ENCODE measurements at places on chromosomes 7 and 10.

- no peak for DNase-seq
These were observed 2.1 kb upstream of the AGR3 start for GRCh38 chr7:16883918-16884317.

DNA sequence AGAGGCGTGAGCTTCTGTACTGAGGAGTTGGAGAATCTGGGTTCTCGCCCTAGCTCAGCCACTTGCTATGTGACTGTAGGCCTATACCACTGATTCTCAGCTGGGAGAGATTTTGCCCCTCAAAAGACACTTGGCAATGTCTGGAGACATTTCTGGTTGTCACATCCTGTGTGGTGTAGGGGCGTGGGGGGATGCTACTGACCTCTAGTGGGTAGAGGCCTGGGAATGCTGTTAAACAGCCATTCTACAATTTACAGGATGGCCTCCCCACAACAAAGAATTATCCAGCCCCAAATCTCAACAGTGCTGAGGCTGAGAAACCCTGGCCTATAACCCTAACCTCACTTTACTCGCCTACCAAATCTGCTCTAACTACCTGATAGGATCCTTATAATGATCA, 58.8 kb upstream of the GAD2 start:
- no peak for DNase-seq

GRCh38 chr10:51915031-51915542, 215.7 kb upstream of the CSTF2T start:
- DNase-seq: no peak

- DNase-seq: no peak
These were observed 17.0 kb upstream of the IFRD1 start for GRCh38 chr7:112433289-112433688.

DNA sequence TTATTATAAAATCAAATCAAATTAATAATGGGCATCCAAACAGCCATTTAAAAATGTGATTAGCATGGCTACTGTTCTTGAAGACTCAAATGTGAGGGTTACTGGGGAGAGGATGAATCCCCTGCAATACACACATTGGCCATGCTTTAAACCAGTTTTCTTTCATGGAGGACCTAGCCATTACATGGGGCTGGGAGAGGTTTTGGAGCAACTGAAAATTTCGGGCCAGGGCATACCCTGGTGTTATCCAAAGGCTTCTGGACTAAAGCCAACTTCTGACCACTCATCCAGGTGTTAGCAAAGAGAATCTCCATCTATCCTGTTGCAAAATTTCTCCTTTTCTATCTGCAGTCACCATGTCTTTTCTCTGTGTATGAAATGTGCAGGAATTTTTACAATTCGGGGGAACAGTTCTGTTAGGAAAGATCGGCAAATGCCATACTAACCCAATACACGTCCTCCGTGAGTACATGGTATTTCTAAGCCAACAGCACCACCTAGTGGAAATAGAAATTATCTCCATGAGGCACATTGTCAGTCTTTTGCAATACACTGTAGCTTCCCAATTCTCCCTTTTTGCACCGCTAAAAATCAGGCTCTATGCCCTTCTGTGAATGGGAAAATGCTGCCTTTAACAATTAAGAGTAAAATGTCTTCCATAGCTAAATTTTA, 47.0 kb upstream of the ZNF107 start:
- no peak for DNase-seq

GRCh38 chr10:69716711-69717560, 84.8 kb upstream of the COL13A1 start:
- peak; percentile 35 for DNase-seq

DNA sequence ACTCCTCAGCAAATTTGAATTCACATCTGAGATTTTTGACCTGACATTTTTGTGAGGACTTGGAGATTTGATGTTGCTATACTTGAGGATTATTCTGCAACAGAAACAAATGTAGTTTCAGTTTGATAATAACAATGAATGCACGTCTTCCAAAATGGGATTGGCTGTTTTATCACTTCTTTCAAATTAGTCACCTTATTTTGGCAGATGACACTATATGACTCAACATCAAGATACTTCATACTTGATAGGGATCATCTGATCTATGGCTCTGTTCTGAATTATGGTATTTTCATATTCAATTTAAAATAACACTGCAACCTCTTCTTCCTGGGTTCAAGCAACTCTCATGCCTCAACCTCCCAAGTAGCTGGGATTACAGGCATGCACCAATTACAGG, 24.2 kb downstream of the ARL5B start:
- no peak for DNase-seq

DNA sequence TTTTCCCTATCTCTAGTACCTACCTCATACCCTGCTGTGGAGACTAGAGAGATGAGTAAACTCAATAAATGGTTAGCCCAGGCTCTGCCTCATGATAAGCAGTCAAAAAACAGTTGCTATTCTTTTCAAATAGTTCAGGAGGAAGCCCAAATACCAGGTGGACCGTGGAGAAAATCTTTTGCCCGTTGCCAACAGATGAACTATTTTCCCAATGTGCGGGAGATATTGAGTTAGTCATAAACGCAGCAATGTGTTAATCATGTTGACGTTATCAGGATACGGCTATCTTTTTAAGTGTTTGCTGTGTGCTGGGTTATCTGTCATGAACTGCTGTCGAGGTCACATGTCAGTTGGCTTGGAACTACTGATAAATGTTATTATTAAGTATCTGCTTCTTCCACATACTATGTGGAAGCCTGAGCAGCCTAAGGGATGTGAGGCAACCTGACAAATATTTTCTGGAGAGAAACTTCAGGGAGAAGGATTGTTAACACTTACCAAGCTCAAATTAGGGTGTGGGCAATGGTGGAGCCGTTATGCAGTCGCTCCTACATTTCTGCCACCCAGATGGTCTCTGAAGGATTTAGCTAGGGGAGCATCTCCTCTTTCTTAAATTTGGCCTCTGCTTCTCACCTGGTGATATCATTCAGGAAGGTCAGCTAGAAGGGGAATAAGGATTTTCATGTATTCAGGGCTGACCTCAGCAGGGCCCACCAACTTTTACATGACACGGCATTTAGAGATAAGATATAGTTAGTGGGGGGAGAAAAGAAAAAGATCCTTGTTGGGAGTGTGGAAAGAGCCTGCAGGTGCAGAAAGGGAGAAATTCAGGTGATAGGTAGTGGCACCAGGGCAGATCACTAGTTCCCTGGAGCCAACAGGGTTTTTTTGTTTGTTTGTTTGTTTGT, 33.5 kb upstream of the SLC26A3 start:
- no peak for DNase-seq

- no peak for DNase-seq
These were observed 151.1 kb downstream of the KCNMA1 start for GRCh38 chr10:77486517-77486916.

- DNase-seq: no peak
These were observed 31.7 kb upstream of the RHOBTB1 start for GRCh38 chr10:60975716-60976115.

DNA sequence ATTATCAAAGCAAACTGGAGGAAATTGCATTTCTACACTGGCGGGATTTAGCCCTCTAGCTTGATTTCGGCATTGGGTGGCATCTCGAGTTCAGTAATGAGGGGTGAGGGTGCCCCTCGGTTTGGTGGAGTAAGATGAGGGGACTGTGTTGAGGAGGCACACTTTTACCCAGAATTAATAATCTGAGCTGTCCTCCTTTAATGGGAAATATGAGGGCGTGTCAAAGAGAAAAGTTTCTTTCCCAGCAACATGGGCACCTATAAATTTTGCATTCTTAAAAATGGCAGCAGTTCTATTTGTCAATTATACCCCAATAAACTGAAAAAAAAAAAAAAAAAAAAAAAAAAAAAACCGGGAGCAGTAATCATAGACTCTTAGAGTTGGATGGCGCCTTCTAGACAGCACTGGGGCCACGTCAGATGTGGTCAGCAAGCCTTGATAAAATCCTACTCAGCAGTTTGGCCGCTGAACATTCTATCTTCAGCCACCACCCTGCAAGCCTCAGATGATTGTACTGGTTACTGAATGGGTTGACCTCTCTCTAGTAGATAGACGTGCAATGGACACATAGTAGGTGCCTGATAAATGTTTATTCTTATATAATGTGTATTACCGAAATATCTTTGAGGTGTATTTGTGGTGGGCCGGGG, 931 bp downstream of the PAPSS2 start:
- DNase-seq: no peak

- DNase-seq: no peak
These were observed 136.5 kb downstream of the EPC1 start for GRCh38 chr10:32210306-32211045.

GRCh38 chr7:72057231-72057630, 354.9 kb downstream of the CALN1 start:
- DNase-seq: no peak

DNA sequence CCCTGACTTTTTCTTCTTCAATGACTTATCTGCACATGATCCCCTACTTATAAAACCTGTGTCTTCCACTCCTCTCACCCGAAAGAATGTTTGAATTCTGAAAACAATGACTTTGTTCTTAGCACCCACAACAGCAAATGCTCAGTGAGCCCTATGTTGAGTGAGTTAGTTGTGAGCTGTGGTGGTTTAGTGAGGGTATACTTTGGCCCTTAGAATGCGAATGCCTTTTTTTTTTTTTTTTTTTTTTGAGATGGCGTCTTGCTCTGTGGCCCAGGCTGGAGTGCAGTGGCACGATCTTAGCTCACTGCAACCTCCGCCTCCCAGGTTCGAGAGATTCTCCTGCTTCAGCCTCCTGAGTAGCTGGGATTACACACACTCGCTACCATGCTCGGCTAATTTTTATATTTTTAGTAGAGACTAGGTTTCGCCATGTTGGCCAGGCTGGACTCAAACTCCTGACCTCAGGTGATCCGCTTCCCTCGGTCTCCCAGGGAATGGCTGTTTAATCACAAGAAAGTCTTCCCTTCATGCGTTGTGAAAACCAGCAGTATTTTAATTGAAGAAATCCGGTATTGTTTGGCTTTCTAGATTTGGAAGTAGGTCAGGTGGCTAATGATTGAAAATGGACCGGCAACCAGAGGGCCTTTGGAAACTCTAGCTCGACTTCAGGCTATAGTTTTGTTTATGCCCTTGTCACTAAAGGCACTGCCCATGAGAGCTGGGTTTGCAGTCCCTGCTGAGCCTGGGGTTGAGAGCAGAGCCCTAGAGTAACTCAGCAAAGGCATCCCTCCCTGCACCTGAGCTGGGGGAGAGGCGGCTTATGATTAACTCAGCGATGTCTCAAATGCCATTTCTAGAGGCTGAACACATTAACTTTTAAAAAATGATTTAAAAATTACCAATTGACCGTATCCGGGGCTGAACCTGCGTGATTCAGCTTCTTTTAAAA, 41.3 kb downstream of the CUX1 start:
- no peak for DNase-seq

DNA sequence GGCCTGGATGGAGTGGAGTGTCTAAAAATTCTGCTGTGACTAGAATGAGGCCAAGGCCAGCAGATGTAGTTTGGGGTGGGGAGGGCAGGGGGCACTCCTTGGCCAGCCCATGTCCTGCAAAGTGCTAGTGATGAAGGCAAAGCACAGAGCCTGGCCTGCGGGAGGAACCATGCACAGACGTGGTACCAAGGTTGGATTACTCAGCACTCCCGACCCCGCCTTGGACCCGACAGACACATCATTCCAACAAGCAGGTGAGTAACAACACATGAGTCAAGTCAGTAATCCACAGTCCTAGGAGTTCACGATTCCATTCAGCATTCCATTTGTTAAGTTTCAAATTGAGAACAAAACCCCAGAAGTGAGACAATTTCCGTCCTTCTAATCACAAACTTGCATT, 317.3 kb downstream of the TCERG1L start:
- DNase-seq: no peak

DNA sequence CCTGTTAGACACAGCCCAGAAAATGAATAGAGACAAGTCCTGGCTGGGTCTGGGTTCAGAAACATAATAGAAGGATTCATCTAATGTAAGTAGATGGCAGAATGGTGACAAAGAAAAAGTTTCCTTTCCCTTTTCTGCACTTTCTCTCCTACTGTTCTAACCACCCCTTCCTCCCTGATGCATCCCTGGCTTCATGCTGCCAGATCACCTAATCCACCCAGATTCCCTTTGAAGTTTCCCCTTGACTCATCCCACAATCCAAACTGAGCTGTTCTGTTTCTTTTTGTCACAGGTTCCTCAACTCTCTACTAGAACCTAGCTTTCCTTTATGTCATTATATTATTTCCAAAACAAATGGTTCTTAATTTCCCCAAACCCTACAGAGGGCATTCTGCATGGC, 1.1 kb upstream of the MACC1 start:
- no peak for DNase-seq

DNA sequence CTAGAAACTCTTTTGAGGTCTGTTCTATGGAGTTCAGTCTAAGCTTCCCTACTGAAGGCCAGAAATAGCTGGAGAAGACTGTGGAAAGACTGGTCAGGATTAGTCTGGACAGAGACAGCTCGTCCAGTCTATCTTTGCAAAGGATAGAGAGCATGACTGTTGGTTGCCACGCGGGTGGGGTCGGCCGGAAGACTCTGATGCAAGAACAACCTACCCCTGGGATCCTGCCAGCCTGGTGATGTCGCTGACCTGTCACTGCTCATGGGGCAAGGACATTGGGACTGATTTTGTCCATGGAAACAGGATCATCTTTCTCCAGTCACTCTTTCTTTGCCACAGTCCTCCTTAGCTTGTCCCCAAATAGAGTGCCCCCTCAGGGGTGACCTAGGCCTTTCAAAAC, 337.6 kb upstream of the NPSR1 start:
- DNase-seq: no peak

- DNase-seq: no peak
These were observed 36.6 kb downstream of the PALD1 start for GRCh38 chr10:70515035-70515667.

DNA sequence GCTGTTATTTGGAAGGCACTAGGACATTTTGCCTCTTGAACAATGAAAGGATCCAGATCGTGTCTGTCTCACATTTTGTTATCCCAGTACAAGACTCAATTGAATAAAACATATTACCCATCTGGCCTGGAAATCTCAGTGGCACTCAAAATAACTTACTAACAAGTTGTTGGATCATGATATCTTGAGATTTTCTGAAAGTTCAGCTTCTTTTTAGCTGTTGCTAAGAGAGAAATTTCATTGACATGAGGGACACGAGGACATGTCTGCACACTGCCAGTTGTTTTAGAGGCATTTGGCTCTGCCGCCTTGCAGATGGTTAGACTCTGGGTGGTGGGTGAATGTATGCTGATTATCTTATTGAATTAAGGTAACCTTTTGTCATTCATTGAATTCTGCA, 41.0 kb downstream of the KAT6B start:
- DNase-seq: no peak

- DNase-seq: no peak
These were observed 83.5 kb downstream of the ZMYND11 start for GRCh38 chr10:218798-219197.

DNA sequence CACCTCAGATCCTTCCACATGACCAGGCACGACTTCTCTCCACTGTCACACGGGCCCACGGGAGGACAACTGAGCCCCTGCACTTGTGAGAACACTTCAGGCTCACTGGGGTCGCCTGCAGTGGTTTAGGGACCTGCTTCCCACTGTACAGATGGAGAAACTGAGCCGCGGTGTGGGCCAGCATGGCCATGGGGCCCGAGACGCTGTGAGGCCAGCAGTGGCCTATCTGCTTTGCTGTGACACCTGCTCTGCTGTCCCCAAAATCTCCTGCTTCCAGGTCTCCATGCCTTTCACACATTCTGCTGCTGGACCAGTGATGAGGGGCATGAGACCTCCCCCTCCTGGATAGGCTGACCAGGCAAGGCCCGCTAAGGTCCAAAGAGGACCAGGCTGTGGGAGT, 75.8 kb upstream of the PAX2 start:
- DNase-seq: no peak
